Colonic mucosa (tissue), 4 donors: ENCODE measurements at places on chromosomes 1 and 21.
A peak's percentile ranks its signal among the peaks of the same experiment; 100 is the strongest.

- DNase-seq: no peak
Observed at GRCh38 chr1:203512848-203513584, 19.1 kb downstream of the OPTC start.

DNA sequence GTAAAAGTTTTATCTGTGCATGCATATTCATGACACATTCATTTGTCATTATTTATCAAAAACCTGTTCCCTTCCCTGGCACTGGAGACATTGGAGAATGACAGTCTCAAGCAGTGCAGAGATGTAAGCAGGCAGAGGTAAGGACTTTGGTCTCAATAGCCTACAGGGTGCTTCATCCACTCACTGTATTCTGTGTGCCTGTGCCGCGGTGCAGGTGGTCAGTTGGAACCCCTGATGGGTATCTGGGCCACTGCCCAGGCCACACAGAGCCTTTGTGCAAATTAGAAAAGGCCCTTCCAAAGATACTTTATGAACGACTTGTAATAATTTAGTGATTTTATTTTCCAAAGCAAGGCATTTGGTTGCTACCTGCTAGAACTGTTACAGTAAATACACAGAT, 44.0 kb downstream of the CDC42 start:
- no peak for DNase-seq

DNA sequence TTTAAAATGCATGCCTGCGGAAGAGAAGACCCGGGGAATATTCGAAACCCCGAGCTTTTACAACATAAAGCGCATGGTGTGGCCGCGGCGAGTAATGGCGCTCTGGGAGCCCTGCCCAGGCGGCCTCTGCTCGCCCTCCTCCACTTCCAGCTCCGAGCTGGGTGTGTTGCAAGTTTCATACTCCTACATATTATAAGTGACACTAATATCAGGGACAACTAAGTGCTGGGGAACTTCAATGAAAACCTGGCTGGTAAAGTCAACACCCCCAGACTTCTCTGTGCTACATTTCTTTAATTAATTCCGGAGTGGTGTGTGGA, 11.8 kb downstream of the SIM2 start:
- no peak for DNase-seq

DNA sequence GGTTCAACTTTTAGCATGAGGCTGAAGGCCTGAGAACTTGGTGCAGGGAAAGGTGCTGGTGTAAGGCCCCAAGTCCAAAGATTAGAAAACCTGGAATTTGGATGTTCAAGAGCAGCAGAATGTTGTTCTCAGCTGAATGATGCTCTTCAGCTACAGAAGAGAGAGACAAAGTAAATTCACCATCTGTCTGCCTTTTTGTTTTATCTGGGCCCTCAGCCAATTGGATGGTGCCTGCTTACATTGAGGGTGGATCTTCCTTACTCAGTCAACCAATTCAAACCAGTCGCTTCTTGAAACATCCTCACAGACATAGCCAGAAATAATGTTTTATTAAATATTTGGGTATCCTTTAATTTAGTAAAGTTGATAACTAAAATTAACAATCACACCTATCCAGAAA, 748.2 kb upstream of the ADAMTS5 start:
- DNase-seq: no peak

- no peak for DNase-seq
Observed at GRCh38 chr1:230594214-230594773, 48.0 kb upstream of the COG2 start.

DNA sequence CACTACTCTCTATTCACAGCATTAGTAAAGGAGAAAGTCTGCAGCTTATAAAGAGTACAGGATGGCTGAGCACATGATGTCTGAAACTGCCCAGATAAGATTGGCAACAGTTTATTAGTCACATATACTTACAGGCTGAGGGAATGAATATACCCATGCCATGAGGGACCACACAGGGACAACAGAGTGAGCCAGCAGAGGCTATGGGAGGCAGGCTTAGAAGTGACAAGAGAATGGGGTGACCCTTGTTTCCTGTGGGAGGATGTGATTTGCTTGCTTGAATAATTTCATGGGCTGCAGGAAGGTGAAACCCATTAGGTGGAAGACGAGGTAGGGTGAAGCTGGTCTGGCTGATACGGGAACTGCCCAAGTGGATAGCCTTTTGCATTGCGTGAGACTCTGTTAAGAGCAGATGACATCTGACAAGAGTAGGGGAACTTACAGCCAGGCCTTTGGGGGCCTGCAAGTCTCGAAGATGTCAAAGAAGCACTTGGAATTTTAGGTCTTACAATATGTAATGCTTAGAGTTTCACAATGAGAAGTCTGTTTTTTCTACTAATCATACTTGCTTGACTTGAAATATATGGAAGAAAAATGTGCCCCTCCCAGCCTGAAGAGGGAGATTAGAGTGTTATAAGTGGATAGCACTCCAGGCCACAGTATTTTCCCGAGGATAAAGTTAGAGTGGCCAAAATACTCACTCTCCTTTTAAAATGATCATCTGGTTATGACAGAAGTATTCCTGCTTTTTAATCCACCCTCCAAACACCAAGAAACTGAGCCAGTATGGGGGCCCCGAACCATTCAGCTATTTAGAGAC, 34.6 kb upstream of the TNFSF4 start:
- DNase-seq: no peak

- no peak for DNase-seq
Observed at GRCh38 chr1:58310881-58311280, 235.6 kb downstream of the OMA1 start.

- no peak for DNase-seq
Observed at GRCh38 chr1:11560061-11560460, 81.1 kb downstream of the DISP3 start.

GRCh38 chr1:88060750-88061491, 623.2 kb upstream of the PKN2 start:
- DNase-seq: no peak

DNA sequence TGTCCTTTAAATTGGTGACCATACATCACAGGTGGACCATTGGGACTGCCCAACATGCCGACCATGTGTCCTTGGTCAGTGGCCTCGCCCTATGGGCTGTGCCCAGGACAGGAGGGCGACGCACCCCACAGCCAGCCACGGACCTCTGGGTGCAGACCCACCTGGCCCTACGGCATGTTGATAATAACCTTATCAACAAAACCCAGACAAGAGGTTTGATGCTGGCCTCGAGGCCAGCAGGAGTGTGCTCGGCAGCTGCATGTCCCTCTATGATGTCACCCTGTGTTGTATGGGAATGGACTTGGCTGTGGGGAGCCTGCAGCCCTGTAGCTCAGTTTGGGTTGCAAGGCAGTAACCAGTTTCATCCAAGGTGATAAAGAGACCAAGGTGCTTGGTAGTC, 32.1 kb downstream of the SLC37A1 start:
- DNase-seq: no peak

DNA sequence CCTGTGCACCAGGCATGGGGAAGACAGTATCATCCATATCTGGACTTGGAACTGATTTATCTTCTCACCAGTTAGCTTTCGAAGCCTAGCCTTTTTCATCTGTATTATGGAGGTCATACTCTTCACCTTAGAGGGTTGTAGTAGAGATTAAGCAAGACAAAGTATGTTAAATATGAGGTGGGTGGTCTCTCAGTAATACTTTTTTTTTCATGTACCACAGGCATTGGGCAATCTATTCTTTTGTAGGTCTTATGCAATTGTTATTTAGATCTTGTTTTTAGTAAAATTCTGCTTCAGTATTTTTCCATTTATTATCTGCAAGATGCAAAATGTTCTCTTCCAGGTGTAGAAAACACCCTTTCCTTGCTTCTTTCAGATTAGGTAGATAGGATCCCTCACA, 35.2 kb upstream of the OR2B11 start:
- DNase-seq: no peak

DNA sequence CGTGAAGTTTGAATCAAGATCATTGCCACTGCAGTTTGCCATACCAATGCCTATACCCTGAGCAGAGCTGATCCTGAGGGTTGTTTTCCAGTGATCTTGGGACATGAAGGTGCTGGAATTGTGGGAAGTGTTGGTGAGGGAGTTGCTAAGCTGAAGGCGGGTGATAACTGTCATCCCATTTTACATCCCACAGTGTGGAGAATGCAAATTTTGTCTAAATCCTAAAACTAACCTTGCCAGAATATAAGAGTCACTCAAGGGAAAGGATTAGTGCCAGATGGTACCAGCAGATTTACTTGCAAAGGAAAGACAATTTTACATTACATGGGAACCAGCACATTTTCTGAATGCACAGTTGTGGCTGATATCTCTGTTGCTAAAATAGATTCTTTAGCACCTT, 78.6 kb downstream of the FMN2 start:
- DNase-seq: no peak

DNA sequence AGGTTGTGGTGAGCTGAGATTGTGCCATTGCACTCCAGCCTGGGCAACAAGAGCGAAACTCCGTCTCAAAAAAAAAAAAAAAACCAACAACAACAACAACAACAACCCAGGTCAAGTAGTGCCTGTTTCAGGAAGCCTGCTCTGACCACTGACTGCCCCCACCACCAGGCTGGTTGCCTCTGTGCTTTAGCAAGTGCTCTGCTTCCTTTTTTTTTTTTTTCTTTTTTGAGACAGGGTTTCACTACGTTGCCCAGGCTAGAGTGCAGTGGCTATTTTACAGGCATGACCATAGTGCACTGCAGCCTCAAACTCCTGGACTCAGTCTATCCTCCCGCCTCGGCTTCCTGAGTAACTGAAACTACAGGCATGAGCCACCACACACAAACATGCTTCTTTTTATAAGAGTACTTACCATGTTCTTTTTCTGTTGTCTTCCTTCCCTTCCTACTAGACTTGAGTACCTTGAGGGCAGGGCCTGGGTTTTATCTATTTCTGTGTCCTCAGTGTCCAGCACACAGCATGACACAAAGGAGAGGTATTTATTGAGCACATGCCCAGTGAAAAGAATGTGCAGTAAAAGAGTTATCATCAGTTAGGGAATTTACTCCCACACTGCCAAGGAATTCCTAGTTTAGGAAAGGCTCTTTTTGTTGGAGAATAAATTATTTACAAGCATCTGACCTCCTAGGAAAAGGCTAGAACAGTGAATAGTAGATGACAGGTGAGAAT, 9.9 kb upstream of the COA7 start:
- no peak for DNase-seq

GRCh38 chr1:152328801-152329391, 3.9 kb upstream of the FLG start:
- DNase-seq: no peak

GRCh38 chr1:235843461-235843961, 23.2 kb downstream of the LYST start:
- peak; percentile 33 for DNase-seq

- no peak for DNase-seq
Observed at GRCh38 chr1:26824731-26825130, 1.8 kb upstream of the ZDHHC18 start.

GRCh38 chr1:11838349-11839272, 9.0 kb downstream of the NPPA start:
- DNase-seq: peak; percentile 70

- peak; percentile 36 for DNase-seq
Observed at GRCh38 chr1:9010781-9011323, 15.4 kb downstream of the SLC2A7 start.

GRCh38 chr1:51853360-51853759, 25.2 kb downstream of the NRDC start:
- DNase-seq: no peak

GRCh38 chr21:38505654-38506523, 7.6 kb upstream of the ERG start:
- peak; percentile 71 for DNase-seq

DNA sequence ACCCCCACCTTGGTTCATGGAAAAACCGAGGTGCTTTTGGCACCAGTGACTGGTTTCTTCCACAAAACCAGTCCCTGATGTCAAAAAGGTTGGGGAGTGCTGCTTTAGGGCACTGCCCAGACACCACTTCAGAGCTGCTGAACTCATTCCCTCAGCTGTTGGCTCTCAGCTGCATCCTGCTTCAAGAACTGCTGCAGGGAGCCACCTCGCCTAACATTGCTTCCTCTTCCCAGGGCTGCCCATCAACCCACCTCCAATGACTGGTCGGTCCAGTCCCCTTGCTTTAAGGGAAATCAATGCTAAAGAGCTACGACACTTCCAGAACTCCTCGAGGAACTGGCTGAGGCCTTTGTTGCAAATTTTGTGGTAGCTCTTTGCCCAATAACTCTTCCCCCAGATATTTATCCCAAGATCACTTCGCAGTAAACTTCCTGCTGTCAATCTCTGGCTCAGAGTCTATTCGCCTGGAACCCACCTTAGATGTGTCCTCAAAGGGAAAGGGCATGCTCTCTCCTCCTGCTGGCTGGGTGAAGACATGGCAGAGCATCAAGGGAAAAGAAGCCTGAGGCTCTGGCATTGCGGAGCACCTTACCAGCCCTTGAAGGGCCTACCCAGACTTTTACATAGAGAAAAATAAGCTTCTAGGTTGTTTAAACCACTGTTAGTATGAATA, 29.0 kb downstream of the C1orf52 start:
- DNase-seq: no peak

GRCh38 chr1:97740891-97741290, 179.9 kb downstream of the DPYD start:
- DNase-seq: no peak

- DNase-seq: no peak
Observed at GRCh38 chr1:30853350-30853749, 55.2 kb downstream of the SDC3 start.

DNA sequence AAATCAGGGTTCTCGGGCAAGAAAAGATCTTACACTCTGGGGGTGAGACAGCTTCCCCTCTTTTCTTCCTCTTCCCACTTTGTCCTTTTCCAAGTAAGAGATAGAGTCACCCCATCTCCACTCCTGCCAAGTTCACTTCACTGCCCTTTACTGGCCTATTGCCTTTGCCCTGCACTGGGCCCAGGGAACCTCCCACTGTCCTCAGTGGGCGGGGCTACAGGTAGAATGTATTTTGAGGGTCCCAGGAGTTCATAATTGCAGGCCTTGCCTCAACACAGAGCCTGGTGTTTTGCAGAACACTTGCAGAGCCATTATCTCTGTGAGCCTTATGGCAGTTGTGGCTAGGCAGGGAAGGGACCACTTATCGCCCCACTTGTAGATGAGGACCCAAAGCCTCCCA, 3.3 kb downstream of the AMPD2 start:
- DNase-seq: no peak

- DNase-seq: no peak
Observed at GRCh38 chr1:165424454-165425216, 20.3 kb downstream of the RXRG start.

DNA sequence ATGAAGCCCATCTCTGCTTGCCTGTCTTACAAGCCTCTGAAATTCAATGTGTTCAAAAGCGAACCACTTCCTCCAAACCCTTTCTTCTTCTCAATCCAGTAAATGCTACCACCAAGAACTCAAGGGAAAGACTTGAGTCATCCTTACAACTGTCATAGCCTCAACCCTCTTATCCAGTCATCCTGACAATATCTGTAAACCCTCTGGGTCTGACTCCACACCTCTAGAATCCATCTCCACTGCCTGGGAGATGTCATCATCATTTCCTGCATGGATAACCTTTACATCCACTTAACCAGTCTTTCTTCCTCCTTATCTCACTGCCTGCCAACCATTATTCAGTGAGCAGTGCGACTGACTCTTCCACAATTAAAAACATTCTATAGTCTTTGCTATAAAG, 441.1 kb downstream of the SETD4 start:
- no peak for DNase-seq
